Cardiac fibroblast (primary cell): ENCODE measurements at places on chromosomes 7 and 10.

- DNase-seq = no peak
These were observed 106.5 kb upstream of the RAB11FIP2 start for GRCh38 chr10:118153287-118153686.

DNA sequence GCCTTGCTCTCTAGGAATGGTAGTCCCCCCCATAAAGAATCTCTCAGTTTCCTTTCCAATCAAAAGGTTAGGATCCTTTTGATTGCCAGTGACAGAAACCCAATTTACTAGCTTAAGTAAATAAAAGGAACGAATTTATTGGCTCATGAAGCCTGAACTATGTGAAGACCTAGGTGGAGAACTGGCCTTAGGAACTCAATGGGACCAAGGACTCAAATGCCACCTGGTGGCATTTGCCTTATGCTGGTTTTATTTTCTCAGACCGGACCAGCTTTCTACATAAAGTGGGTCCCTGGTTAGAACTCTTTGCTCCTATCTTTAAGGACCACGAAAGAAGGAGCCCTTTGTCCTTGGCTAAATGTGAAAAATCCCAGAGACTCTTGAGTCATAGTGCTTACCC lies 25.4 kb downstream of the CFTR start:
- no peak for DNase-seq

DNA sequence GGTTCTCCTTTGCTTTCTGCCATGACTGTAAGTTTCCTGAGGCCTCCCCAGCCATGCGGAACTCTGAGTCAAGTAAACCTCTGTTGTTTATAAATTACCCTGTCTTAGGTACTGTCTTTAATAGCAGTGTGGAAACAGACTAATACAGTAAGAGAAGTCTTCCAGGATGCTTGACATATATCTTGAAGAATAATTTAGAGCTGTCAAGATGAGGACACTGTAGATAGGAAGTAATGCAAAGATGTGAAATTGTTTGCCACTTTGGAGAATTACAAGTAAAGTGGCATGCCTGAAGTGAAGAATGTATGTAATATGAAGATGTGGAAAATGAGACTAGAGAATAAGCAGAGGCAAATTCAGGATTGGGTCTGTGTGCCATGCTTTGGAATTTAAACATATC lies 2.9 kb upstream of the CADPS2 start:
- DNase-seq = no peak

DNA sequence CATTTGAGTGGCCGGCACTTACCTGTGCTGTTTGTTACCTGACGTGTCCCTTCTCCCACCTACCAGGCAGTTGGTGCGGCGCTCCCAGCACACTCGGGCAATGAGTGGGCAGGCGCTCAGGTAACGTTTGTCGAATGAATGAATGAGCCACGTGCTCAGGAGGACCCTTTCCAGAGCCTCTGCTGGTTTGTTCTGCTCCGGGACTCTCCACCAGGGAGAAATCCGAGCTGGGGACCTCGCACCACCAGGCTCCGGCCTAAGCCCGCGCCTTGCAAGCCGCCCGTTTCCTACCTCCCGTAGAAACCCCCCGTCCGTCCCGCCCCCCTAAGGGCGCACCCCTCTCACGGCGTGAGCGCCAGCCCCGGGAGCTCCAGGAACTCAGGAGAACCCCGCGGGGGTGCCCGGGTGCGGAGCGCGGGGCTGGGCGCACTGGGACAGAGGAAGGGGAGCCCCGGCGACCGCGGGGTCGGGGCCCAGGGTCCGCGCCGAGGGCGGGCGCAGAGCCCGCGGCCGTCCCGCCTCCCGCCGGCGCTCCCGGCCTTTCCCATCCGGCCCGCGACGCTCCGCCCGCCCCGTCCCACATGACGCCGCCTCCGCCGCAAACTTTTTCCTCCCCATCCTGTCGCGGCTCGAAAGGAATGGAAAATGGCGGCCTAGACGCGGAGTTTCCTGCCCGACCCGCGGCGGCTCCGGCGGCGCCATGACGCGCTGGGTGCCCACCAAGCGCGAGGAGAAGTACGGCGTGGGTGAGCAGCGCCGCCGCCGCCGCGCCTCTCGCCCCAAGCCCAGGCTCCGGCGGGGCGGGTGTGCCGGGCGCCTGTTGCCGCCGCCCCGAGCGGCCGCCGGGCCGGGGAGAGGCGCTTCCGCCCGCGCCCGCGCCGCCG lies at the start of gene DOCK1:
Gene DOCK1, plus strand, starts transcription at position 611 of the 884 bp plus-strand sequence. Its CDS starts 90 bp downstream, at position 701.
- peak; percentile 77 for DNase-seq

- no peak for DNase-seq
These were observed 192.4 kb downstream of the AHR start for GRCh38 chr7:17490825-17491224.

GRCh38 chr10:74643596-74643975 lies 182.8 kb upstream of the KAT6B start:
- DNase-seq = no peak

DNA sequence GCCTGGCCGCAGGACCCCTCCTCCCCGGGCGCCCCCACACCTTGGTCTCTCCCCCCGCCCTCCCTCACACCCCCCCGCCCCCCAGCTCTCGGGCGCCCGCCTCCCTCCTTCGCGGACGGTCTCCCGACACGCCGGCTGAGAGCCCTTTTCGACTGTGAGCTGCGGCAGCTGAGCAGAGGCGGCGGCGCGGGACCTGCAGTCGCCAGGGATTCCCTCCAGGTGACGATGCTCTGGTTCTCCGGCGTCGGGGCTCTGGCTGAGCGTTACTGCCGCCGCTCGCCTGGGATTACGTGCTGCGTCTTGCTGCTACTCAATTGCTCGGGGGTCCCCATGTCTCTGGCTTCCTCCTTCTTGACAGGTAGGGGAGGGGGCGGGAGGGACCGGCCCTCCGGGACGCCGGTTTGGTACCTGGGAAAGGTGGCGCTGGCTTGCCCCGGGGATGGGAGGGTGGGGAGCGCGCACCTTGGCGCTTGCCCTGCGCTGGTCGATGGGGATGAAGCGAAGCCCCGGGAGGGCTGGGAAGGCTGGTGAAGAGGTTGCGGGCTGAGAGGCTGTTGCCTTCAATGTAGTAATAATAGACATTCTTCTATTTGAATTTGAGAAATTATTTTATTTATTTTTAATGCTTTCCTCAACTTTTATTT lies at the start of gene BMPER:
Gene BMPER, plus strand, starts transcription at position 151 of the 644 bp plus-strand sequence. Its CDS starts 75 bp downstream, at position 226.
- DNase-seq = peak; percentile 15

GRCh38 chr7:140084972-140085371 lies 22.2 kb upstream of the PARP12 start:
- DNase-seq = no peak

GRCh38 chr10:114925587-114926586 lies 12.1 kb upstream of the TRUB1 start:
- DNase-seq = peak; percentile 60

GRCh38 chr10:46539596-46540411 lies 16.7 kb downstream of the GPRIN2 start:
- peak; percentile 58 for DNase-seq

- DNase-seq = no peak
These were observed 6.2 kb downstream of the ABCB8 start for GRCh38 chr7:151034312-151035025.

GRCh38 chr7:154916856-154917807 lies 85.8 kb downstream of the PAXIP1 start:
- no peak for DNase-seq

DNA sequence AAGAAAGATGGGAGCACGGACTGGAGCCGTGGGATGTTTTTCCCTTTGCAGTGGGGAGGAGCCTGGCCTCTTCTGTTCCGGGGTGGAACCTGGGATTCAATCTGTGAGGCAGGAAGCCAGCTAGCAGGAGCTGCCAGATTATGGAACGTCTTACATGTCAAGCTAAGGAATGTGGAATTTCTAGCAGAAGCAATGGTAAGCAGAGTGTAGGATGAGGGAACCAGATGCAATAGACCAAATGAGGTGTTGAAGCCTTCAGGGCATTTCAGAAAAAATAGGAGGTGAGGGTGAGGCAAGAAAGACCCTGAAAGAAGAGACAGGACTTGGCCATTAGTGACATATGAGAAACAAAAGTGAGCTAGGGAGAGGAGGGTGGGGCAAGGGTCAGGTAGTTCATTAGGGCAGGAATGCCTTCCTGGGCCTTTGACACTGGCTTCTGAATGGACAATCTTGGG lies 105.5 kb downstream of the CHN2 start:
- peak; percentile 75 for DNase-seq

DNA sequence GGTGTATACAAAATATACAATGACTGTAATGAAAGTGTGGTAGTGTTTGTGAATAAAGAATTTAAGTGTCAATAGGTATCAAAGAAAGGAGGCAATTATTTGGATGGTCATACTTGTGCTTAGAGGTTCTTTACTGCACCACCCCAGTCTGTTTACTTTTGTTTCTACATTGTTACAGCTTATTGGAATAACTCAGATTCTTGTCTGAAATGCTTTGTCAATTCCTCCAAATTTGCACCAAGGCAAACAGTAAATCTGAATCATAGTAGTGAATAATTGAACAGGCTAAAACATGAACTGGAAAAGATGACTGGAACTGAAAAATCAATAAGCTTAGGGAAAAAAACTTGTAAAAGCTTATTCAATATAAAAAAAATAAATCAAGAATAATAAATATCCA lies 319.2 kb downstream of the EXOC4 start:
- no peak for DNase-seq

- peak; percentile 90 for DNase-seq
These were observed 27.0 kb downstream of the ZNF438 start for GRCh38 chr10:31004611-31005193.

DNA sequence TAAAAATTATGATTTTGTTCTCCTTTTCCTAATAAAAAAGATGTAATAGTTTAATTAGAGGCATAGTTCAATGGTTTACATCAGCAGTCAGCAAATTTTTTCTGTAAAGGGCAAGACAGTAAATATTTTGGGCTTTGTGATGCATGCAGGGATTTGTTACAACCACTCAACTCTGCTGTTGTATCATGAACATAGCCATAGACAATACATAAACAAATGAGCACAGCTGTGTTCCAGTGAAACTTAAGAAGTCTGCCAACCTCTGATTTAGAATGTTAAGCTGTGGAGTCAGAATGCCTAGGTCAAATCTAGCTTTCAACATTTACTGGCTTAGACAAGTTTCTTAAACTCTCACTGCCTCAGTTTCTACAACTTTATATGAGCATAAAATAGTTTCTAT lies 31.6 kb downstream of the ASZ1 start:
- DNase-seq = no peak

GRCh38 chr7:95871075-95871848 lies 98.9 kb downstream of the DYNC1I1 start:
- peak; percentile 72 for DNase-seq

DNA sequence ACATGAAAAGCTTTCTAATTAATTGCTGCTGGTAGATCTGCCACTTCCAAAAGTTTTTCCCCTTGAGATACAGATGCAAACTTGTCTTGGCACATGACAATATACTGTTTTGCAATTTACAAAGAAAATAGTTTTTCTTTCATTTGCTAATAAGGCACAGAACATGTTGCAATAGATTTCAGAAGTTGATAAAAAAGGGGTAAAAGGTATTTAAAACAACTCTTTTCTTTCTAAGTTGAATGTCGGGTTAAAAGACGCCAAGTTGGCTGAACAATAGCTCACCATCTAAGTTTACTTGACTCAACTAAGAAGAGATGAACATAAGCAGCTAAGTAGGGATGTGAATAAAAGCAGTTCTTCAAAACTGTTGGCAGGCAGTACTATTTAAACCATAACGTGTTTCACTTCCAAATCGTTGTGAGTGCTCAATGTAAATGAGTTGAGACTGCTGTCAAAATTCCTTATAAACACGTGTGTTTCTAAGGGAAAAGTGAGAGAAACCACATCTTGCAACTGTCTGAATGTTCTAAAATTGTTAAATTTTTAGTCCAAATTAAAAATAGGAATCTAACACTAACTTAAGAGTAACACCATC lies 14.5 kb upstream of the THSD7A start:
- DNase-seq = no peak

DNA sequence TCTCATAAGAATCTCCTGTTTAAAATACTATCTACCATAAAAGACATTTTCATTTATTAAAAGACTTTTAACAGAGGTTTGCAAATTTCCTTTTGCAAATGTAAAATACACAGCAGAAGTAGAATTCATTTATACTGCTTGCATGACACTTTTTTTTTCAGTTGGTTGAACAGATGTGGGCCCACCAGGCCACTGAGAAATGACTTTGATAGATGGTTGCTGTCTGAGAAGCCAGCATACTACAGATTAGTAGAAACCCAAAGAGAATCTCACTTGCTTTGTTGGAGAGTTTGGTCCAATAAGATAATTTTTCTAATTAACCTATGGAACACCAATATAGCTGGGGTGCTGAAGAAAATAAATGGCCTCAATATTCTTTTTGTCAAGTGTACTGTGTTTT lies 66.3 kb downstream of the PHF14 start:
- DNase-seq = no peak

GRCh38 chr10:70940834-70941568 lies 52.6 kb upstream of the PCBD1 start:
- DNase-seq = peak; percentile 28

DNA sequence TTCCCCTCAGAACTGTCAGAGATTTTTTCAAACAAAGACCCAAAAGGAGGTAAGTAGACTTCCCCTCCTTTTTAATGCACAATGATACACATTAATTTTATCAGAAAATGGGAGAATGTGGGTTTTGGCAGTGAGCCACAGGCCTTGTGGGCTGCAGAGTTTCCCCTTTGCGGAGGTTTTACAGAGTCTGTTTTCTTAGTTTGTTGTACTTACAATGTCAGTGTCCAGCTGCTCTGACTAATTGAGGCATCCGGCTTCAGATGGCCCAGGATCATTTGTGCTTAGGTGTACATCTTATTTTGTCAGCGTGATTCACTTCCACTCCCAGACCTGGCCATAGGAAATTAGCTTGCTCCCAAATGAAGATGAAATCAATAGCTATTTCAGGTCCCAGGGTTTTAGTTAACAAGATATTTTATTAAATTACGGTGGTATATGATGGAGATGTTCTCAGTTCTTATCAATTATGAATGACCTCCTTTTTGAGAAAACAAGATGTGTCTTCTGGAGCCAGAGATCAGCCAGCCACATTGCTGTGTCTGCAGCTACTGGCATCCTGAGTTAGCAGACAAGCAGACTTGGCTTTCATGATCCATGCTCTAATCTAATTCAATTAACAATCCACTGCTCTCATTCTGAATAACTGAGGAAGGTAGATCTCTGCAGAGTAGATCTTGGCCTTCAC lies 1086.6 kb upstream of the SORCS1 start:
- no peak for DNase-seq

DNA sequence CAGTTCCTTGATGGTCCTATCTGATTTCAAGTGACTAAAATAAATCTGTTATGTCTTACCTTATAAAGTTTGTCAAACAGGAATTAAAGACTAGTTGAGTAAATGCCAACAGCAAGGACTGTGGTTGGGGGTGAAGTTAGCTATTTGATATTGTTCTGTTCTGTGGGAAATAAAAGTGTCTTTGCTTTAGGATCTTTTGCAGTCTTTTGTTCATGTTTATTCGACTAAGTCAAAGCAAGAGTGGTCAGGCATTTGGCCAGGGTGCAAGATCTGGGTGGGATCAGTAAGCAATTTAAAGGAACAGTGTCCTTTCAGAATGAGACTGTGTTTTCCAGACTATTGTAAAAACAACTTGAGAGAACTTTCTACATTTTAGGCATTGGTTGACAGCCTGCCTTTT lies at the start of gene COL28A1:
Gene COL28A1, minus strand, starts transcription at position 183 of the 400 bp plus-strand sequence. CDS start 2,998 bp downstream, outside the sequence.
- no peak for DNase-seq

- DNase-seq = no peak
These were observed 125.7 kb downstream of the PRPF18 start for GRCh38 chr10:13712476-13712836.

GRCh38 chr10:99375426-99375825 lies 46.3 kb downstream of the CNNM1 start:
- no peak for DNase-seq
